ENCODE measurements at places on chromosomes 5 and 9. TPM values are rescaled to one million over a fixed set of nuclear protein-coding genes. Genes with fewer than 3 reads are reported as not detected.

Gene FRRS1L
- 0.89 TPM for polyA plus RNA-seq

Gene SPINK7
- polyA plus RNA-seq = not detected

Gene SLC34A1
- 0.10 TPM for polyA plus RNA-seq

Gene FAM163B
- polyA plus RNA-seq = 0.15 TPM

GRCh38 chr9:83006378-83006777 lies 56.6 kb downstream of the RASEF start:
- no peak for DNase-seq

Gene RLN2
- not detected for polyA plus RNA-seq

DNA sequence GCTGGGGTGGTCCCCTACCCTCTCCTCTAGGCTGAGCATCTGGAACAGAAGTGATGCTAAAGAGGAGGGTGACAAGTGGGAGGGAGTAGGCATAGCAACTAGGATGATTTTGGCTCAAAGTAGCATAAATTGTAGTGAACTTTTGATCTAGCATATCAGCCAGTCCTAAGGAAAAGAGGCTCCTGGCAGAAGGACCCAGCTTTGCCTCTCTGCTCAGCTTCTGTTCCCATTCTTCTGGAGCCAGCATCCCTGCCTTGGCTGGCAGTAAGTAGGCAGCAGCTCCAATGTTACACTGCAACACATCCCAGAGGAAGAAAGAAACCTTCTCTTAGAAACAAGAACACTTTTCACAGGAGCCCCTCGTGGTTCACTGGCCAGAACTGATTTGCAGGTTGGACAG lies 487.0 kb downstream of the MTRR start:
- DNase-seq = no peak

GRCh38 chr9:110750272-110750671 lies 81.7 kb downstream of the MUSK start:
- DNase-seq = no peak

- no peak for DNase-seq
These were observed 164.1 kb downstream of the CFAP90 start for GRCh38 chr5:7686794-7687193.

- DNase-seq = no peak
These were observed 10.1 kb downstream of the PHF2 start for GRCh38 chr9:93586290-93587057.

Gene ADAMTS6
- 0.93 TPM for polyA plus RNA-seq
